AG04450 (cell line): ENCODE measurements at places on chromosomes 3 and 15.

GRCh38 chr3:38711321-38711720 lies 61.8 kb upstream of the SCN5A start:
- no peak for DNase-seq

DNA sequence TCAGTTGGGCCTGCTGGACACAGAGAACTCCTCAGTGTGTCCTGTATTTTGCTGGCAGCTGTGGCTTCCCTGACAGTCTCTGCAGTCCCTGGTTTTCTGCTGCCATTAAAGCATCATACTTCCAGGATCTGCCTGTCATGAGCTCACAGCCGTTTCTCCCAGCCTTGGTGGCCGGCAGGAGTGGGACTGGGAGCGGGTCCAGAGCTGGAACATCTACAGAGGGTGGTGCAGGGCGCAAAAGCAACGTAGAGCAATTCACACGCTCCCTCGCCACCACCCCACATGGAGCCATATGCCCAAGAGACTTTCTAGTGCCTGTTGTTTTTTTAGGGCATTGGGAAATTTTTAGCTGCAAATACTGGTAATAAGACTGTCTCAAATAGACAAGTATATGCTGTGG lies 33.6 kb downstream of the ABTB1 start:
- no peak for DNase-seq

DNA sequence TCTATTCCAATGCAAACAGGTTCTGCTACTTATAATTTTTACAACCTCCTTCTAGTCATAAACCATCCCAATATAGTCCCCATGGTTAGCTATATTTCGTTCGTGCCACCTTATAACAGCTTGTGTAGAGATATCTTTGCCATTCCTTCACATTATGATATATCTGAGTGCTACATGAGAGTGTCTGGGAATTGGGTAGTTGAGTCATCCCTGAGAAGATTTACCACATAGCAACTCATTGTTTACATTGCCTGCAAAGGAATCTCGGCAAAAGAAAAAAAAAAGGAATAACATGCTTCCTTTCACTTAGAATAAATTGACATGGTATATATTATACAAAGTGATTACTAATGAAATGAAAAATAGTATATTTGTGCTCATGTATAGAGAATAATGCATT lies 86.0 kb upstream of the VGLL3 start:
- DNase-seq, result peak; percentile 42

GRCh38 chr3:74883690-74884089 lies 269.2 kb upstream of the CNTN3 start:
- no peak for DNase-seq

DNA sequence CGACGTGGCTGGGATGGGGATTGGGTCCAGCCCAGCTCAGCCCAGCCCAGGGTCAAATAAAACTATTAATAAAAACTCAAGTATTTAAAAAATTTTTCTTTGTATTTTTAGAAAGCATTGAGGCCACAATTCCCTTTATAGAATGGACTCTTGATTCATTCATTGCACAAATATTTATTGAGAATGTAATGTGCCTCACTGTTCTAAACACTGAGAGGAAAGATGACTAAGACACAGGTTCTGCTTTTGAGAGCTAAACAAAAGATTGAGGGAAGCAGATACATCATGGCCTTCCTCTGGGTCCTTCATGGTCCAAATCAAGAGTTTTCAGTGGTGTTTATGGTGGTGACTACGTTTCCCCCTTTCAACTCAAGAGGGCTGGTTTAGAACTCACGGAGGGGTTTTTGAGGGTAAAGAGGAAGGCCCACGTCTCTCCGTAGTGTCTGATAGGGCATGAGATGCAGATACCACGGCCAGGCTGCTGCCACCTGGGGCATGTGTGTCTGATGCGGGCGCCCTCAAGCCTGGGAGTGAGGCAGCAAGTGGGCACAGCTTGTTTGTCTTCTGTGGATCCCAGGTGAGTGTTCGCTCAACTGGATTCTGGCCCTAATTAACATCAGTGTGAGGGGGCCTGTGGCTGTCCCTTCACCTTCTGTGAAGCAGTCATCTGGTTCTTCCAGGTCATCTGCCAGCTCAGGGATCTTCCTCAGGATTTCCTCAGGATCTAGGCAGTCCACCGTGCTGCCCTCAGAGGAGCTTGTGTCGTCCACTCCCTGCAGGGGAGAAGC lies 73.5 kb upstream of the SCN5A start:
- peak; percentile 27 for DNase-seq

DNA sequence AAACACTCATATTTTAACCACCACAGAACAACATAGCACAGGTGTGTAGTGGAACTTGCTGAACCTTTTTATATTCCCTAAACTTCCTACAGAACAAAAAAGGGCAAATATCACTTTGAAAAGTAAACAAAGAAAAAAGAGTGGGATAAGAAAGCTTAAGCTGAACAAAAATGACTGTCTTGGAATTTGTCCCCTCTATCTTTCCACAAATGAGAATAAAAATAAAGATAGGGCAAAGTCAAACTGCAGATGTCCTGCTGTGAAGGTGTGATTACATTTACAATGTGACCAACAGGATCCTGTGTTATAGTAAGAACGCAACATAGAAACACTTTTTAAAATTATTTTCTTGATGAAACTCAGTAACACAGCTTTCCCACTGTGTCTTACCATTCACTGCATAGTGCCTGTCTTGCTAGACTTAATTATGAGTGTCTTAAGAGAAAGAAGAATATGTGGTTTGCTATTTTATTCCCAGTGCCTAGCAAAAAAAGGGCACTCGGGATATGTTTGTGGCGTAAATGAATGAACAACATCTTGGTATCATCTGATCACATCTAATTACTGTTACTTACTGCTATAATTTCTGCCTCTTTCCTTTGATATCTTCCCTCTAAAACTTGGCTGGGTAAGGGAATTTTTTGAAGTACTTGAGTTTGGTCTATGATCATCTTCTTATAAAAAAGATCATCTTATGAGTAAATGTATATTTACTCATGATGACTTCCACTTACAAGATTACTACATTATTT lies 67.5 kb downstream of the DENND4A start:
- no peak for DNase-seq
